ENCODE measurements at places on chromosomes 2 and 18.

DNA sequence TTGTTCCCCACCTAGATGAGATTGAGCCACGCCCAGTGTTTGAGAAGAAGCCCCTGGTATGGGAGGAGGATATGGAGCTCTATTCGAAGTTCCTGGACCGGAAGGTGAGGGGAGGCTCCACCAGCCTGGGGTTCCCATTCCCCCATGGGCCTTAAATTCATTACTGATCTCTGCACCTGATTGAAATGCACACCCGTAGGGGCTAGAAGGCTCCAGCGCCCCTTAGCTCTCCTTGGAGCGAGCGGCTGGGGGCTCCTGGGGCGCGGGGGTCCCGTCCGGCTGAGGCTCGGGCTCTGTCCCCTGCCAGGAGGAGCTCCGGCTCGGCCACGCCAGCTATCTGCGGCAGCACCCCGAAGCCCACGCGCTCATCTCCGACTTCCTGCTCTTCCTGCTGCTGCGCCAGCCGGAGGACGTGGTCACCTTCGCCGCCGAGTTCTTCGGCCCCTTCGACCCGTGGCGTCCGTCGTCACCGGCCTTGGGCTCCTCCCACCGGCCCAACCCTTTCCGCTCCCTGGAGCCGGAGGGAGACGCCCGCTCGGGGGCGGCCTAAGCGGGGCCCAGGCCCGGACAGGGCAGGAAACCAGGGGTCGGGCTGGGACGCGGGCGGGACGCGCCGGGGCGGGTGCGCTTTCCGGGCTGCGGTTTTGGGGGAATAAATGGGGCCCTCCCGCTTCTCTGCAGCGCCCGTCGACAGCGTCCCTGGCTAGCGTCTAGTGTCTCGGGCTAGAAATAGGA lies 10.9 kb downstream of the CATIP start:
- peak overlapping the region; percentile 84 for H3K27ac ChIP-seq
- peak; percentile 91 for ATAC-seq
- H3K27me3 ChIP-seq, result no peaks in the 10 kb centered on the region
- H3K36me3 ChIP-seq, result no peaks in the 10 kb centered on the region

DNA sequence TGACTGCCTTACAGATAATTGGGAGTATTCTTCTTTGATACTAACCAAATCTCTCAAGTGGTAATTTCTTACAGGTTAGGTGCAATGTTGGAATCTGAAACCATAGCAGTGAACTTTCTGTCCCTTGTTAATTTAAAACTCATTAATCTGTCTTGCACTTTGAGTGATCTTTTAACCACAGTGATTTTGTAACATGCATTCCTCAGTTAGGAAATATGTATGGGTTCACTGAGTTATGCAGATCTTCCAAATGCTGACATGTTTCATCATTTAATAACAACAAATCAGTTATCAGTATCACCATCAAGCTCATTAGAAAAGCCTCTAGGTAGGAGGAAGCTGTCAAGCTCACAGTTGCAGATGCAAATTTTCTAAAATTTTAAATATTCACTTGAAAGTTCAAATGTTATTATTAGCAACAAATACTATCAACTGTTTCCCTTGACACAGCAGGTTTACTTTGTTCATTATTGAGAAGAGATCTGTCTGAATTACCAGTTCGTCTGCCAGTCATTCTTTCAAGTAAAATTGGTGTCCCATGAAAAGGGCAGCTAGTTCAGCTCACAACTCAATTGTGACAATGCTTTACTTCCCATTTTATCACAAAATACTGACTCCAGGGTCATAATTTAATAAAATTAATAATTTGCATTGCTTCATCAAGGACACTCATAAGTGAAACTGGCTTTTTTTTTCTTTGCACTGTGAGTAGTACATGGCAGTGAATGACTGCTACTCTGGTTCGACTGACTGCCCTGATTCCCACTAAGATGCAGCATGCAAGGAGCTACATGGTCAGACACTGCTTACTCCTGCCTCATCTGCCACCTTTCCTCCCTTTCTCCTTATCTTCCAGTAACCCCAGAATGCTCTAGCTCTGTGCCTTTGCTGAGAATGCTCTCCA lies 31.6 kb downstream of the SUCLG1 start:
- ATAC-seq, result no peak
- no peak overlapping the region for H3K27ac ChIP-seq
- no peaks in the 10 kb centered on the region for H3K4me1 ChIP-seq
- H3K27me3 ChIP-seq, result no peaks in the 10 kb centered on the region
- H3K4me3 ChIP-seq, result no peak overlapping the region

DNA sequence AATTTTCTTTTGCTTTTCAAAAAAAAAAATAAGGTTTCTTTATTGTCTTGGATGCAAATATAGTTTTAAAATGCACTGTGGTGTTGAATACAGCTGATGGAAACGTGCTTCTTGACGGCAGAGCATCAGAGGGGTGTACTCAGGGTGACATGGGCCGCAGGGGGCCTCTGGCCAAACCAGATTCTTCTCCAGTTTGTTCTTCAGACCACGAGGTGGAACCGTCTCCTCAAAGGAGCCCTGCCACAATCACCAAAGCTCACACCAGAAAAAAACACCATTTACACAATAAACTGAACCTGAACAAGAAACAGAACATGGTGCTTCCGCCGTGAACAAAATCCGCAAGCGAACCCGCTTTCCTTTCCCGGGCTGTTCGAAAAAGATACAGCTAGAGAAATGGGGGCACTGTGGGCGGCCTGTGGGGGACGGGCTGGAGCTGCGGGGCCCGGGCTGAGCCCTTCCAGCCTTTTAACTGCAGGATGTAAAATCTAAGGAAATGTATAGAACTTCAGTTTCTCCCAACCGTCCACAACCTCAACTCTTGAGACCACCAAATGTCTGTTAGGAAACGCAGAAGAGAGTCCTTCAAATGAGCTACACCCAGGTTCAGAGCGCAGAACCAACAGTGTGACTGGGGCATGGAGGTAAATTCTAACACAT lies 34.5 kb downstream of the PSMG2 start:
- H3K27ac ChIP-seq, result no peak overlapping the region
- H3K36me3 ChIP-seq, result no peaks in the 10 kb centered on the region
- no peak for ATAC-seq
- no peak overlapping the region for H3K4me3 ChIP-seq
- no peaks in the 10 kb centered on the region for H3K27me3 ChIP-seq

- no peak overlapping the region for H3K27ac ChIP-seq
- no peaks in the 10 kb centered on the region for H3K4me1 ChIP-seq
- H3K4me3 ChIP-seq, result no peak overlapping the region
- no peak for ATAC-seq
These were observed 154.7 kb upstream of the RMP24 start for GRCh38 chr18:35817604-35818352.

DNA sequence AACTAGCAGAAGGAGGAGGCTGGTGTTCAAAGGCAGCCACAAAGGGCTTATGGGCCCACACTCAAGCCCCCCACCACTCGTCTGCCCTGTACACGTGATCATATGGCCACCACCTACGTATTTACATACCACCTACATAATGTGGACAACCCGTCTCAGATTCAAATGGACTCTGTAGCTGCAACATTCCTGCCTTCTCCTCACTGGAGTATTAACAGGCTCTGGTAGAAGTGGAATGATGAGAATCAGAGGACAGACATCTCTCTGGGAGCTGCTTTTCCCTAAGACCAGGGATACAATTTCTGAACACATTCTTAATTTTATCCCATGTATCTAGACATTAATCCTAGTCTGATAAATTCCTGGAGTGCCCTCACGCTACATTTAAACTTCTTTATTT lies 9.5 kb upstream of the CETN1 start:
- H3K4me1 ChIP-seq, result no peaks in the 10 kb centered on the region
- ATAC-seq, result no peak
- no peaks in the 10 kb centered on the region for H3K27me3 ChIP-seq
- no peak overlapping the region for H3K4me3 ChIP-seq
- H3K27ac ChIP-seq, result no peak overlapping the region

- no peak for ATAC-seq
- no peaks in the 10 kb centered on the region for H3K27me3 ChIP-seq
- H3K27ac ChIP-seq, result no peak overlapping the region
- no peaks in the 10 kb centered on the region for H3K36me3 ChIP-seq
- H3K4me3 ChIP-seq, result no peak overlapping the region
These were observed 6.5 kb downstream of the TMEM17 start for GRCh38 chr2:62499430-62500060.

- H3K27me3 ChIP-seq, result no peaks in the 10 kb centered on the region
- H3K4me1 ChIP-seq, result no peaks in the 10 kb centered on the region
- no peak for ATAC-seq
- H3K4me3 ChIP-seq, result no peak overlapping the region
- no peak overlapping the region for H3K27ac ChIP-seq
These were observed 58.6 kb upstream of the KLF7 start for GRCh38 chr2:207224381-207224780.

DNA sequence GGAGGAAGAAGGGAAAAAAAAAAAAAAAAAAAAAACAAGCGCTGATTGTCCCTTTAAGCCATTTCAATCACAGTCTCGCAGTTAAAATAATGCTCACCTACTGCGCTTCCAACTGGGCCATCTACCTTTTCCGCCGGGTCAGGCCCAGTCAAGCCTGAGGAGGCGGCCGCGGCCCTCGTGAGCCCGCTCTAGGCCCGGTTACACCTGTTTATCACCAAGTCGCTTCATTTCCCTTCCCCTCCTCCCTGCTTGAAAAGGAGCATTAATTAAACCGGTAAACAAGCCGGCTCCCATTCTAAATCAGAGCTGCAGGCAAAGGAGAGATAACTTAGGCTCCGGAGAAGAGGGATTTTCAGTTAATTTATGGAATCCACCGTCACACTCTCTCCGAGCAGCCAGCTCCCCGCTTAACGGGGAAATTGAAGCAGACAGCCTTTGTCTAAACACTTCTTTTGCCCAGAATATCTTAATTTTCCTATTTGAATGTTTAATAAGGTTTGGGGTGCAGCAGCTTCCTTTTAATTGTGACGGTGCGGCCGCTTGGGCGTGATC lies 140.1 kb upstream of the SIX3 start:
- H3K36me3 ChIP-seq, result no peaks in the 10 kb centered on the region
- H3K4me3 ChIP-seq, result no peak overlapping the region
- peaks cover 22% of the 10 kb centered on the region for H3K4me1 ChIP-seq
- H3K27ac ChIP-seq, result no peak overlapping the region

GRCh38 chr2:159091976-159092375 lies 123.5 kb downstream of the TANC1 start:
- no peak overlapping the region for H3K4me3 ChIP-seq
- H3K27ac ChIP-seq, result peak overlapping the region; percentile 74
- H3K36me3 ChIP-seq, result no peaks in the 10 kb centered on the region
- no peaks in the 10 kb centered on the region for H3K27me3 ChIP-seq
- peaks cover 70% of the 10 kb centered on the region for H3K4me1 ChIP-seq

GRCh38 chr2:159172403-159172802 lies 114.1 kb downstream of the WDSUB1 start:
- H3K4me1 ChIP-seq, result no peaks in the 10 kb centered on the region
- H3K36me3 ChIP-seq, result no peaks in the 10 kb centered on the region
- H3K27me3 ChIP-seq, result no peaks in the 10 kb centered on the region
- no peak for ATAC-seq
- no peak overlapping the region for H3K4me3 ChIP-seq

DNA sequence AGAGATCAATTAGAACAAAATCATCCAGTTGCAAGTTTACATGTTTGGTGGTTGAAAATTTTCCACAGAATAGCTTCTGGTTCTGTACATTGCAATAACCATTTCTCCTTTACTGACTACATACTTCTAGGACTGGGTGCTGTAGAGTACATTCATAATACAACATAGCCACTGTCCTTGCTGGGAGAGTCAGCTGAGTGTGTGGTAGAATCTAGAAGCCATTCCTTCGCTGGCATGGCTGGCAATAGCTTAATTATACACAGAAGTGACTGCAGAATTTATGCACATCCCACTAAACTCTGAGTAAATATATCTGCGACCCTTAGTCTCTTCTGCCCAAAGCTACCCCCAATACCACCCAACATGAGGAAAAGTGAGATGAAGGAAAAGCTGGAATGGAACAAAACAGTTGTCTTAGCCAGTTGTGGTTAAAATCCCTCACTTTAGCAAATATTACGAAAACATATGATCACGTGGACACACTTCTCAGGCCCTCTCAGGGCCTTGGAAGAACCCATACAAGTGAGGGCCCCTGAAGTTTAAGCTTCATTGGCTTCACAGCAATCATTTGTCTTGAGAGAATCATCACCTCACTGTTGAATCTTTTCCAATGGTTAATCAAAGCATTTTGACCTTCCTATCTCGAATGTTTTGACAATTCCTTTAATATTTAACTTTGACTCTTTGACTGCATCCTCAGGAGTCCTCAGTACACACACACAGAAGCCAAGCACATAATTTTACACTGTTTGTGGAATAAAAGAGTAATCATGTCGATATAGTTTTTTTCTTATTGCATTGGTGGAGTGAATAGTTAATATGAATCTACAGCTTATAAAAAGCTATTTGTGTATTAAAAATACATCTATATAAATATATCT lies 225.1 kb downstream of the ZNF385B start:
- no peak overlapping the region for H3K27ac ChIP-seq
- no peaks in the 10 kb centered on the region for H3K4me1 ChIP-seq
- no peak for ATAC-seq
- no peak overlapping the region for H3K4me3 ChIP-seq
- no peaks in the 10 kb centered on the region for H3K27me3 ChIP-seq
- no peaks in the 10 kb centered on the region for H3K36me3 ChIP-seq

DNA sequence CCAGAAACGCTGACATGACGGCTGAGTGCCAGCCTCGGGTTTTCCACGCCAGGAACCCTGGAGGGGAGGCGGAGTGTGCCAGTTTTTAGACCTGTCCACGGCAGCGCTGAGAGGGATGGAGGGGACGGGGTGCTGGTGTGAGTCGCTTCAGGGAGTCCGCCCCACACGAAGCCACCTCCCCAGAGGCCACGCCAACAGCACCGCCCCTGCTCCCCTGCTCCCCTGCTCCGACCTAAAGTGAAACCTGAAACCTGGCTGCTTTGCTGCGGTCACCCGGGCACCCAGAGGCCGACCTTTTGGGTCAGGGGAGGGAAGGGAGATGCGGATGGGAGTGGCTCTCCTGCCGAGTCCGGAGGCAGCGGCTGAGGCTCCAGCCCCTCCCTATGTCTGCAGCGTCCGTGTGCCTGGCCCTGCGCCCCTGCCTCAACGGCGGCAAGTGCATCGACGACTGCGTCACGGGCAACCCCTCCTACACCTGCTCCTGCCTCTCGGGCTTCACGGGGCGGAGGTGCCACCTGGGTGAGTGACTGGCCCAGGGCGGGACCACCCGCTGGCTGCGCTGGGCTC lies 38.1 kb downstream of the SNED1 start:
- no peaks in the 10 kb centered on the region for H3K36me3 ChIP-seq
- peak overlapping the region; percentile 3 for H3K4me3 ChIP-seq
- ATAC-seq, result peak; percentile 12
- no peak overlapping the region for H3K27ac ChIP-seq
- H3K4me1 ChIP-seq, result peaks cover 20% of the 10 kb centered on the region

DNA sequence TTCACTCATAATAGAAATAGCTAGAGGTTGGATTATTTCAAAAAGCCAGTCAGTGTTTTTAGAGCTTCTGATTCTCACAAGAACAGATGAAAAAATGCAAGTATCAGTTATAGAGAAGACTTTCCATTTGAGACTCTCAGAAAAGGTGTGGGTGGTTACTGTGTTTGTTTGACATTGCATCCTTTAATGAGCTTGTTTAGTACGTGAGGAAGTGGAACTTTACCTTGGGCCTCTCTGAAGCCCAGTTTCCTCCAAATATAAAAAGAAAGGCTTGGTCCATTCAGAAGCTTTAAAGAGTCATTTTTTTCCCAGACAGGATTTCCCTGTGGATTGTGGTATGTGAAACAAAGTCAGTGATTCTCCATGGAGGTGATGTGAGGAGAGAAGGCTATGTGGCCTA lies 89.9 kb upstream of the RANBP2 start:
- no peaks in the 10 kb centered on the region for H3K36me3 ChIP-seq
- no peak overlapping the region for H3K4me3 ChIP-seq
- no peak for ATAC-seq
- H3K27me3 ChIP-seq, result no peaks in the 10 kb centered on the region
- H3K27ac ChIP-seq, result no peak overlapping the region
- peaks cover 21% of the 10 kb centered on the region for H3K4me1 ChIP-seq

All from gastroesophageal sphincter (tissue), 4 donors.